ENCODE measurements at places on chromosomes 1 and 21.
A peak's percentile ranks its signal among the peaks of the same experiment; 100 is the strongest.

DNA sequence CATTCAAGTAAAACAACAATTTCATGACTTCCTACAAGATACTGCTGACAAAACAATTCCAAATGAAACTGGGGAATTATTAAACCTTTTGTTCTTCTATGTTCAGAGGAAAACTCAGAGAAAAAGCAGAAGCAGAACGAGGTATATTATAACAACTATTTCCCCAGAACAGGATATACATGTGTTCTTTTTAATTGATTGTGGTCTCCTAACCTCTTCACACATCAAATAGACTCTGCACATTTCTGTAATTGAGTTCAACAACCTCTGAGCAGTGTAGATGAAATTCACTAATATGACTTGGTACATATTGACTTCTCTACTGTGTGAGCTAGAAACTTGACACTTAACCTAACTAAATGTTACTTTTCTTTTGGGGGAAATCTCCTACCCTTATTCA is 584.2 kb downstream of the NEGR1 start:
- DNase-seq: no peak

GRCh38 chr1:70863239-70863638 is 184.4 kb downstream of the PTGER3 start:
- no peak for DNase-seq

DNA sequence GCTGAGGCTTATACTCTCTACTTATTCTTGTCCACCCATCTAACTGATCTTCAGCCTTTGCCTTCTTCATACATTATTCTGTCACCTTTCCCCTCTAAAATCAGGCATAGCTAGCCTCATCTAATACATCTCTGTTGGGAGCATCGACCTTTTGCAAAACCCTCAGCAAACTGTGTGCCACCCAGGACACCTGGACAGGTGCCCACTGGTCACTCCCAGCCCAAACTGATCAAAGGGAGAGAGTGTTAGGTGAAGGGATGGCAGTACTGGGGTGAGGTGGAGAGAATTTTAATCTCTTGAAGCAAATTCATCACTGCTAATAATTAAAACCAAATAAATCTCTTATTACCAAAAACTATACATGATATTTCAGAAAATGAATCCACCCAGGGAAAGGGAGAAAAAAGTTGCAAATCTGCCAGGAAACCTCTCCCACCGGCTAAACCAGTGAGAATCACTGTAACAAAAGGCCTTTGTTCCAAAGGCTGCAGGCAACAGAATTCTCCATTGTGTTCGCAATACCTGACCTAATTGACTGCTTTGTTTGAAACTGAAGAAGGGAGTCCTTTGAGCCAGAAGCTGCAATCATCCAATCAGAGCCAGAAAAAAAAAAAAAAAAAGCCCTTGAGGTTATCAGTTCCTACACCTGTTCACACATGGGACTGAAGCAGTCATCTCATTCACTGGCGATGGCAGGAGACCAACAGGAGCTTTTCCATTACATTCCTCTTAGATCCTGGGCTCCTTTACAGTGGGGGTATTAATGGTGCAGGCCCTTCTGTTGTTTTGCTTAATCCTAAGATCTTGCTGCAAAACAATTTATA is 172.6 kb downstream of the APP start:
- peak; percentile 8 for DNase-seq

- DNase-seq: no peak
These were observed 98.7 kb downstream of the SUSD4 start for GRCh38 chr1:223264983-223265908.

DNA sequence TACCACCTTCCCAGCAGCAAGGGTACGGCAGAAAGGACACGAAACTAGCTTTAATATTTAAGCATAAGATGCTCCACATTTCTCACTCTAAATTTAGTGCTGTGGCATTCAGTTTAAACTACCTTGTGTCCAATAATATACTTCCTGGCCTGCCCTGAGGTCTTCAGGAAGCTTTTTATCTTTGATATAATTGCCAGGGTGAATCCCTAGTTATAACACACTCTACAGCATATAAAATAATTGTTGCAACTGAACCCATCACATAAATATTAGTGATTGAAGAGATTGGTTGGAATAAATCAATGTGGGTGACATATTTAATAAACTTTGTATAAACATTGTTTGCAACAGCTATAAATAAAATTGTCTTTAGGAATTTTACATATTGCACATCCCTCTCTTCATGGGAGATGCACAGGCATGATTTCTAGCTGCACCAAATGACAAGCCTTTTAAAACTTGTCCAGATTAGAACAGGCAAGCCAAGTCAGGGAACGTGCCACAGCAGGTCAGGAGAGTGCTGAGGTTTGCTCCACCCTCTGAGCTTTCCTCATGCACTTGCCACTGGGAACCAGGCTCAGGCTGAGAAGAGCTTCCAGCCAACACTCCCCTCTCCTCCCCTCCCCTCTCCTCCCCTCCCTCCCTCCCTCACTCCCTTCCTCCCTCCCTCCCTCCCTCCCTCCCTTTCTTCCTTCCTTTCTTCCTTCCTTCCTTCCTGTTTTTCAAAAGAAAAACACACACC is 623.2 kb upstream of the PKN2 start:
- no peak for DNase-seq

GRCh38 chr1:101728029-101728428 is 268.7 kb downstream of the OLFM3 start:
- no peak for DNase-seq

DNA sequence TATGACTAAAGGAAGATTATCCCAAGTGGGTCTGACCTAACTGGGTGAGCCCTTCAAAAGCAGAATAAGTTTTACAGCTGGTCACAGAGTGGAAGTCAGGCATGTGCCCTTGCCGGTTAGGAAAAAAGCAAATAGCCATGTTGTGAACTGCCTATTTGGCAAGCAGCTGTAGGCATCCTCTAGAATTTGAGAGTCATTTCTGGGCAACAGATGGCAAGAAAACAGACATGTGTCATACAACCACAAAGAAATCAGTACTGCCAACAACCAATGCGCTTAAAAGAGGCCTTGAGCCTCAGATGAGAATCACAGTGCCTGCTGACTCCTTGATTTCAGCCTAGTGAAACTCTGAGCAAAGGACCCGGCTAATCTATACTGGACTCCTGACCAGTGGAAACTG is 26.8 kb downstream of the LRRC53 start:
- DNase-seq: no peak

- no peak for DNase-seq
These were observed 41.1 kb upstream of the CSF3R start for GRCh38 chr1:36523850-36524249.

- DNase-seq: no peak
These were observed 37.2 kb upstream of the TSPEAR start for GRCh38 chr21:44748621-44749020.

- no peak for DNase-seq
These were observed 34.9 kb downstream of the PTGFRN start for GRCh38 chr1:116944613-116945012.

DNA sequence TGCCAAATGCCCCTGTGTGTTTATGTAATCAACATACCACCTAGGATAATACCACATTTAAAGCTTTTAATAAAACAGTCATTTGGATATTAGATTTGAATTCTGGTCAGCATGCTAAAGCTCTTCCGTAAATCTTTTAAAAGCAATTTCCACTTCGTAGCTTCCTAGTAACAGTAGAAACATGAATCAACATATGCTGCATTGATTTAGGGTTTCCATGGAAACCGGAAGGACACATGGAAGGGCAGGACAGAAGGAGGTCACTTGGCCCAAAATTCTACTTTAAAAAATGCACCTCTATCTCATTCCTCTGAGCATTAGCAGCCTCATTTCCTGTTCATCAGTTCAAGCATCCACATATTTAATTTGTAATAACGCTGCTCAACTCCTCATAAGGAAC is 8.1 kb downstream of the RGS8 start:
- DNase-seq: no peak

GRCh38 chr1:23097316-23097715 is 71.3 kb downstream of the LUZP1 start:
- DNase-seq: peak; percentile 81

GRCh38 chr1:24263746-24264145 is 55.4 kb upstream of the GRHL3 start:
- no peak for DNase-seq

GRCh38 chr21:38982096-38982495 is 176.4 kb downstream of the ETS2 start:
- no peak for DNase-seq

GRCh38 chr1:77375990-77376389 is 94.2 kb downstream of the AK5 start:
- DNase-seq: no peak

DNA sequence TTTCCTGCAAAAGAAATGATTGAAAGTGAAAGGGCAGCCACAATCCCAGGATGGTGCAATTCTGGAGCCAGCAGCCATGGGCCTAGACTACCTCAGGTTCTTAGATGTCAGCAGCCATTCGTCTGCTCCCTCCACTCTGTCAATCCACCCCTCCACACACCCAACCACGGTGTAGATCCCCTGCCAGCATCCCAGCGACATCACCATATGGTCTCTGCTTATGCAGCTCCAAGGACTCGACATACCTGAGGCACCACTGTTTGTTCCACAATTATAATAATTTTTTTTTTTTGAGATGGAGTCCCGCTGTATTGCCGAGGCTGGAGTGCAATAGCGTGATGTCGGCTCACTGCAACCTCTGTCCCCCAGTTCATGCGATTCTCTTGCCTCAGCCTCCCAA is 6.5 kb downstream of the SYNC start:
- DNase-seq: no peak

DNA sequence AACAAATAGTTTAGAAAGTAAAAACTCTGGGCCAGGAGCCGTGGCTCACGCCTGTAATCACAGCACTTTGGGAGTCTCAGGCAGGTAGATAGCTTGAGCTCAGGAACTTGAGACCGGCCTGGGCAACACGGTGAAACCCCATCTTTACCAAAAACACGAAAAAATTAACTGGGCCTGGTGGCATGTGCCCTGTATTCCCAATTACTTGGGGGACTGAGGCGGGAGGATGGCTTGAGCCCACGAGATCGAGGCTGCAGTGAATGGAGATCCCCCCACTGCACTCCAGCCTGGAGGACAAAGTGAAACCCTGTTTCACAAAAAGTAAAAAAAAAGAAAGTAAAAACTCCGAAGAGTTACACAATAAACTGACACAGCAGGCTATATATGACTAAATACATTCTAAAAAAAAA is 10.6 kb downstream of the CEP170 start:
- no peak for DNase-seq

- no peak for DNase-seq
These were observed 16.1 kb downstream of the ADORA1 start for GRCh38 chr1:203143641-203144040.

DNA sequence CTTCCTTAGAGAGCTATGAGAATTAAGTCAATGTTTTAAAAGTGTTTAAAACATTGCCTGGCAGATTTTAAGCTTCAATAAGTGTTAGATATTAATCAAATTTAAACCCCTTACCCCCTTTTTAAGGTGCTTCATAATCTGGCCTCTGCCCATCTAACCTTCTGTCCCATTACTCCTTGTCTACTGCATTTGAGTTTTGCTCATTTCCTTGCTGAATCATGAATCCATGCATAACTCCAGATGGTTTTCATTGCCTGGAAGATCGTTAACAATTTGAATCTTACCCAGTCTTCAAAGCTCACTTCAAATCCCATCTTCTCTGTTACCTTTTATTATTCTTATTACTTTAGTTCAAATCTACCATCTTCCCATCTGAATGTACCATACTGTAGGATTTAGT is 4.6 kb downstream of the HJV start:
- DNase-seq: no peak

GRCh38 chr1:8061673-8062386 is 35.7 kb upstream of the ERRFI1 start:
- peak; percentile 82 for DNase-seq

DNA sequence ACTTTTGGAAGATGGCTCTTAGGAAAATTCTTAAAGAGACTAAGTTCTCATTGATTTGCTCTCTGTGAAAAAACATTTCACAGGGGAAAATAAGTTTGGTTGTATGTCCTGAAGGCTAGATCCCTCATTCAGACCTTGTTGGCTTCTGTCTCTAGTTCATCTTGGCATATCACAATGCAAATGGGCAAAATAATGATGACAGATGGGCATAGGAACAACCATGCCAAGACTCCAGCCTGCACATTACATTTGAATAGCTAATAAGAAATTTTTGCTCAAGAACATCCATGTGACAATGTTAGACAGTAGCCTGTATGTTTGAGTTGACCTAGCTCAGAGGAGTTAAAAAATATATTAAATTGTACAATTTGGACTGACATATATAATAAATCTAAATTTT is 292.9 kb downstream of the PLA2G4A start:
- no peak for DNase-seq

DNA sequence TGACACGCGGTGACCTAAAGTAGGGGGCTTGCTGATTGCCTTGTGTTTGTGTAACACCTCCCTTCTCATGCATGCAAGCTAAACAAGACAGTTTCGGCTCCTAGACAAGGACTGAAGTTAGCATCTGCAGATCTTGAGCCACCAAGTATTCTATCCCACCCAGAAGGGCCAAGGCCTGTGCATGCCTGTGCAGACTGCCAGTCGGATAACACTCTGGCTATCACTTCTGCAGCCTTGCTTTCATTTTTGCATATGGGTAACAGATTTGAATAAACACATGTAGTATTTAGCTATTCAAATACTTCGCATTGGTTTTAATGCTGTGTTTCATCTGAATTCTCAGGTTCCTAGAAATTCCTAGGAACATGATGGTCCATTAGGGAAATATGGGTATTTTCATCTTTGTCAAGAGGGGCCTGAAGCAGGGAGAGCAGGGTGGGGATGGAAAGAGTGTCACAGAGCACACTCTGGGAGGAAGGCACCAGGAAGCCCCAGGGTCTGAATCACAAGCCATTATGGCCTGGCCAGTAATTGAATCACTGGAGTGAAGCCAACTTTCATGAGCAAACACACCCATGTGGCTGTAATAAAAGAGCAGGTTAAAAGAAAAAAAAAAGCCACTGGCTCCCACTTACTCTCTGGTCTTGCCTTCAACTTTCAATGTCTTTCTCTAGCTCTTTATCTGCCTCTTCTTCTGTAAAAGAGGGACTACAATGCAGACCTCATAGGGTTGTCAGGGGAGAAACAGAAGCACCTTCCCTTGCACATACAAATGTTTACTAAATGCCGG is 28.3 kb downstream of the GADD45A start:
- DNase-seq: peak; percentile 88

- DNase-seq: no peak
These were observed 364.2 kb upstream of the ST6GALNAC5 start for GRCh38 chr1:76503100-76503499.

- peak; percentile 92 for DNase-seq
These were observed 110.8 kb downstream of the LACTBL1 start for GRCh38 chr1:22861764-22862440.

GRCh38 chr1:15422871-15423270 is 13.2 kb downstream of the EFHD2 start:
- DNase-seq: no peak

- no peak for DNase-seq
These were observed 71.1 kb downstream of the MATN1 start for GRCh38 chr1:30652152-30652841.

DNA sequence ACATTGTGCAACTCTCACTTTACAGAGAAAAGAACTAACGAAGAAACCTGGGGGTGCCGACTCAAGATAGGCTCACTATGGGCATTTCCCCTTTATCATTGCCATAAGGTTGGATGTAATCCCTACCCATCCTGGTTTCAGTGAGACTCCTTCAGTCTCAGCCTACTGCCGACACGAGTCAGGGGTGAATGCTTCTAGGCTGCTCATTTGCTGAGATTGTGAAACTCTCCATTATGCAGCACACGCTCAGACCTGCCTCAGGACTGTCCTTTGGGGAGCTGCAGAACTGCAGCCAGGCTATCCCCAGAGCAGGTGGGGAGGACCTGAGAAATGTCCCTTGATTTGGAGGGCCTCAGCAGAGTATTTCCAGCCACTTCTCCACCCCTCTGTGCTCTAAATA is 22.2 kb downstream of the TSHB start:
- no peak for DNase-seq

Data from iris pigment epithelial cell (primary cell).